ENCODE measurements at places on chromosomes 4 and X. TPM values are rescaled to one million over a fixed set of nuclear protein-coding genes. Genes with fewer than 3 reads are reported as not detected.

TMPRSS11F gene
- 0.27 TPM for total RNA-seq

QDPR gene
- total RNA-seq, result 26.3 TPM

DNA sequence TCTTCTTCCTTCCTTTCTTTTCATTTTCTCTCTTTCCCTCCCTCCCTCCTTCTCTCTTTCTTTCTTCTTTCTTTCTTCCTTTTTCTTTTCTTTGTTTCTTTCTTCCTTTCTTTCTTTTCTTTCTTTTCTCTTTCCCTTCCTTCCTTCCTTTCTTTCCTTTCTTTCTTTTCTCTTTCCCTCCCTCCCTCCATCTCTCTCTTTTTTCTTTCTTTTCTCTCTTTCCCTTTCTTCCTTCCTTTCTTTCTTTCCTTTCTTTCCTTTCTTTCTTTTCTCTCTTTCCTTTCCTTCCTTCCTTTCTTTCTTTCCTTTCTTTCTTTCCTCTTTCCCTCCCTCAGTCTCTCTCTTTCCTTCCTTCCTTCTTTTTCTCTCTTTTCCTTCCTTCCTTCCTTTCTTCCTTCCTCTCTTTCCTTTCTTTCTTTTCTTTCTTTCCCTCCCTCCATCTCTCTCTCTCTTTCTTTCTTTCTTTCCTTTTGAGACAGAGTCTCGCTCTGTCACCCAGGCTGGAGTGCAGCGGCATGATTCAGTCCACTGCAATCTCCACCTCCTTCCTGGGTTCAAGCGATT lies 44.4 kb downstream of the CRLF2 start:
- no peaks in the 10 kb centered on the region for H3K36me3 ChIP-seq
- no peaks in the 10 kb centered on the region for H3K27me3 ChIP-seq
- no peak overlapping the region for H3K4me3 ChIP-seq
- H3K27ac ChIP-seq, result 0 out of 2 replicates have a peak overlapping the region, but pooled peaks have one; percentile 57
- peaks cover 40% of the 10 kb centered on the region for H3K4me1 ChIP-seq

DNA sequence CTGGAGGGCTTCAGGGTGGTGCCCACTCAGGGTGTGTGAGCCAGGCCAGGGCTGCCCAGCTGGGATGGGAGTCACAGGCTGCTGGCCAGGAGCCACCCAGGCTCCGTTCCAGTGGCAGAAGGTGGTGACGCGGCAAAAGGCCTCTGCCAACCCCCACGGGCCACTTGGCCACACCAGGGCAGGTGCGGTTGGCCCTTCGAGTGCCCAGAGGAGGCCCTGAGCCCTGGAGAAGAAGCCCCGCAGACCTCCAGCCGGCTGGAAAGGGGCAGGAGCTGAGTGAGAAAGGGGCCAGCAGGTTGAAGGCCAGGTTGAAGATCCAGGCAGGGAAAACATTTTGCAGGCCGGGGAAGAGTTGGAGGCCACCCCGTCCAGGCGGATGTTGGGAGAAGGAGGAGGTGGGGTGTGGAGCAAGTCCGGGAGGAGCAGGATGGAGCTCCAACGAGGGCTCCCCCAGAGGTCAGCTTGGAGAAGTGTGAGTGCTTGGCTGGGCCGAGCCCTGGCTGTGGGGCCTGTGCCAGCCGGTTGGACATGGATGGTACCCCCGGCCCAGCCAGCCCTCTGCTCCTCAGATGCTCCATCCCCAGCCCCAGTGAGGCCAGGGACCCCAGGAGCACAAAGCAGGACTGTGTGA lies 2.8 kb upstream of the CPLX1 start:
- peak; percentile 71 for DNase-seq
- H3K27ac ChIP-seq, result no peak overlapping the region
- H3K36me3 ChIP-seq, result no peaks in the 10 kb centered on the region
- H3K4me3 ChIP-seq, result no peak overlapping the region

Measured in GM23338 (cell line).